Nucleus accumbens (tissue), 56 donors: ENCODE measurements at places on chromosomes 7 and 10.

DNA sequence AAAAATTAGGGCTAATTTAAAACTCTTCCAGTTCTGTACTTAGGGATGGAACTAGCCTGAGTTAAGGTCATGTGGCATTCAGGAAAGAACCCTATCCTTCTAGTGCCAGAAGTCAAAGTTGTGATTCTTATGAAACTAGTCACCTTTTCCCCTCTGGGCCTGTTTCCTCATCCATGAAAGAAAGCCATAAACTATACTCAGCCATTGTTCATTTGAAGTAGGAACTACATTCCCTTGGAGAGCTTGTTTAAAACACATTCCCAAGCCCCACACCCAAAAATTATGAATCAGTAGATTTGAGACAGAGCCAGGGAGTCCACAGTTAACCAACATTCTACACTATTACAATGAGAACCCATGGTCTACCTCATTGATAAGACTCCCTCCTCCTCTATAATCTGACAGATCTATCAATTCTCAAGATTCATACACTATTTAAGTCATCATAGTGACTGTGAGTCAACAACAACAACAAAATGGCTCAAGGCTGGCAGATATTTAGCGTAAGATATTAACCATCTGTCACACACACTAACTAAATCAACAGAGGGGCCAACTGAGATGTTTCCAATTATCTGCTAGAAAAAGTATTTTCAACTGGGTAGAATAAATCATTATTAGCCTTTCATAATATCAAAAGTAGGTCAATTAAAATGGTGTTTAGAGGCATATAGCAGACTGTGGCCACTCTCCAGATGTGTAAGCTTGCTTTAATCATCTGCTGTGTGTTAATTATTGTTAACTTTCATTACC lies 102.3 kb downstream of the SLC25A13 start:
- no peak for DNase-seq

- no peak for DNase-seq
Observed at GRCh38 chr10:31765541-31765940, 163.1 kb downstream of the ARHGAP12 start.

- no peak for DNase-seq
Observed at GRCh38 chr7:82615527-82615926, 171.9 kb upstream of the CACNA2D1 start.

DNA sequence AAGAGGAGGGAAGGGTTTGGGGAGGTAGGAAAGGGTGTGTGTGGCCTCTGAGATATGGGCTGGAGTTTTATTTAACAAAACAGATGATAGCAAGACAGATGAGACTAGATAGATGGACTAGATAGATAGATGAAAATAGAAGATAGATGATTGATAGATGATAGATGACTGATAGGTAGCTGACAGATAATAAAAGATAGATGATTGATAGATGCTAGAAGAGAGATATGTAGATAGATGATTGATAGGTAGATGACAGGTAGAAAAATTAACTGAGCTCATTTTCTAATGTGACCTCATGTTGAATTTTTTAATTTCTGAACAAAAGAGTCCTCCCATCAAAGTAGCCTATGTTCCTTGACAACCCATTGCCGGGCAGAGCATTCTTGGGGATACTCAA lies 116.6 kb upstream of the SFMBT2 start:
- DNase-seq, result no peak

- DNase-seq, result no peak
Observed at GRCh38 chr10:124291001-124291701, 127.6 kb downstream of the OAT start.

DNA sequence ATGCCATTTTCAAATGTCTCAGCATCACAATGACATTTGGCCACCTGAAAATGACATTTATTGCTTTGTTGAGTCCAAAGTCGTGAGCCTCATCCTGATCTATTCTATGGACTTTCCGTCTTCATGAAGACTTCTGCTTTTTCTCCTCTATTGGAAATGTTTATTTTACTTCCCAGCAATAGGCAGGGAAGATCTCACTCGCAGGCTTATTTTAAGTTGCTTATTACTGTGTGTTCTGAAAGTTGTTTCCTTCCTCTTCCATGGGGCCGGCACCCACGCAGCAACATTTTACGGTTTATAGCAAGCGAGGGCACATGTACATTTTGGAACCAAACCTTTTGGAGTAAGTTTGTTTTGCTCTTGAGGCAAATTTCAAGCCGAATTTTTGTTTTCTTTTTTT lies 221.0 kb upstream of the KLF6 start:
- no peak for DNase-seq

GRCh38 chr10:90175161-90175681 lies 473.8 kb downstream of the KIF20B start:
- DNase-seq, result no peak

DNA sequence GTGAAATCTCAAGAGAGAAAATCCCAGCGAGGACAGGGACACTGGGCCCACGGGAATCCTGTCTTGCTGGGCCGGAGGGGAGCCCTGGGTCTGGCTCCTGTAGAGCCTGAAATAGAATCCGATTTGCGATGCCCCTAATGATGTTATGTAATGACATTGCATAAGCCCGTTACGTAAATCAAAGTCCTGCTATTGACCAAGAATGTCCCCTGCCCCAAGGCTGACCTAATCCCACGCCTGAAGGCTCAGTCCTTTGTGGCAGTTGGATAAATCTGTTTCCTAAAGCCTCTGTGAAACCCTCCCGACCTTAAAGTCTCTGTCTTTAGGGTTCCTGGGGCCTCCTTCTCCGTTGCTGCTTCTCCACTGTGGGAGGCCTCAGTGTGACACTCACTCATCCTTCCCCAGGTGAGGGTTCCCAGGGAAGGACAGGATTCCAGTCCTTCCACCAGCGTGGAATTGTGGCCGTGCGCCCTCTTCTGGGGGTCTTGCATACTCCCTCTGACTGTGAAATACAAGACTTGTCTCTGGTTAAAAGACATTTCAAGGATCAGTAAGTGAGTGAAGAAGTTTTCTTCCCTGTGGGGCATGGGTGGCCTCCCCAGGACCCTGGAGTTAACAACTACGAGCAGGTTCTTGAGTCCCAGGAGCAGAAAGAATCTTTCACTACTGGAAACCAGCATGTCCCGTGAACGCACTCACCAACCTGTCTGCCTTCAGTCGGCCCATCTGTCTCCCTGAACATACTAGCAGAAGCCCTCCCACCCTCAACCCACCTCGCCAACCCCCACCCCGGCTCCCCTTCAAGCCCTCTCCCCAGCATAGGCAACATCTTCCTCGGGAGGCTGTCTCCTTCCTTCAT lies 19.8 kb downstream of the ZNF467 start:
- DNase-seq, result no peak

DNA sequence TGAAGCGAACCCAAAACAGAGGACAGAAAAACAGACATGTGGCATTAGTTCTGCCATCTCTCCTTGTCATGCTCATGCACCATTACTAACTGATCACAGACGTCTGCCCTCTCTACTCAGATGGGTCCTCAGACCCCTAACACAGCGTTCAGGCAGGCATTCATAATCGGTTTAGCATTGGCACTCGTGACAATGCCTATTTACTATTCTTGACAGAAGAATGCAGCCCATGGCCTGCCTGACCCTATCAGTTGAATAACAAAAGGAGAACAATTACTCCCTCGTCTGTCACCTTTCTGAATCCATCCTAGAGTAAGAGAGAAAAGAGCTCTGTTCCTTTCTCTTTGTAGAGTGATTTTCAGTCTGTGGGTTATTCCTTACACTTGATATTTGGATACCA lies 194.6 kb upstream of the PHYHIPL start:
- DNase-seq, result no peak

DNA sequence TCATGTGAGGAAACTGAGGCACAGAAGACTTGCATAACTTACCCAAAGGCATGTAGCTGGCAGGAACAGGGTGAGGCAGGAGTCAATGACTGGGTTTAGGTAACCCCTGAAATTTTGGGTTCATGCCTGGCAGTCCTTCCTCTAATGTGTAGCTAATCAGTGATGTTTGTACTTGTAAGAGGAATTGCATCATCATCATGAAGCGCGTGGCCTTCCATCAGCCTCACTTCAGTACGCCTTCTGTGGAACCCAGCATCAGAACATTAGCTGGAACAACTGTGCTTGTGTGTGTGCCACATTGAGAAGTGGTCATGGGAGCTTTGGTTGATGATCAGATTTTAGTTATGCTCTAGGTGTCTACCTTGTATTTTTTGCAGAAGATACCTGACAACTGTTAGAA lies 18.2 kb upstream of the STMP1 start:
- no peak for DNase-seq

GRCh38 chr10:86500846-86501245 lies 20.7 kb downstream of the WAPL start:
- DNase-seq, result no peak

DNA sequence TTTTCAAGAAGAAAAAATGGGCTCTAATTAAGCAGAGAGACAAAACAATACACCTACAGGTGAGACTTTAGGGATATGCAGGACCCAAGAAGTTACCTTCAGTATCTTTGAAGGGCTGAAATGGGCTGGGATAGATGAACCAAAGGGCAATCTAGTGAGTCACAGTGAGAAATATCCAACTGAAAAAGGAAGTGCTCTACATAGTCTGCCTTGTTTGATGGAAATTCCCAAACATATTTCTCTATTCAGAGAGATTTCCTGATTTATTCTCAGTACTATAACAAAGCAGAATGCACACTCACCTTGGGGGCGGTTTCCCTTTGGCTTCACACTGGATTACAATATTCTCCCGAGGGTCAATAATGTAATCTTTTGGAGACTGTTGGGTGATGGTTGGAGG lies 104.1 kb upstream of the LAMB4 start:
- no peak for DNase-seq

GRCh38 chr7:112220877-112221434 lies 14.5 kb downstream of the ZNF277 start:
- DNase-seq, result no peak

DNA sequence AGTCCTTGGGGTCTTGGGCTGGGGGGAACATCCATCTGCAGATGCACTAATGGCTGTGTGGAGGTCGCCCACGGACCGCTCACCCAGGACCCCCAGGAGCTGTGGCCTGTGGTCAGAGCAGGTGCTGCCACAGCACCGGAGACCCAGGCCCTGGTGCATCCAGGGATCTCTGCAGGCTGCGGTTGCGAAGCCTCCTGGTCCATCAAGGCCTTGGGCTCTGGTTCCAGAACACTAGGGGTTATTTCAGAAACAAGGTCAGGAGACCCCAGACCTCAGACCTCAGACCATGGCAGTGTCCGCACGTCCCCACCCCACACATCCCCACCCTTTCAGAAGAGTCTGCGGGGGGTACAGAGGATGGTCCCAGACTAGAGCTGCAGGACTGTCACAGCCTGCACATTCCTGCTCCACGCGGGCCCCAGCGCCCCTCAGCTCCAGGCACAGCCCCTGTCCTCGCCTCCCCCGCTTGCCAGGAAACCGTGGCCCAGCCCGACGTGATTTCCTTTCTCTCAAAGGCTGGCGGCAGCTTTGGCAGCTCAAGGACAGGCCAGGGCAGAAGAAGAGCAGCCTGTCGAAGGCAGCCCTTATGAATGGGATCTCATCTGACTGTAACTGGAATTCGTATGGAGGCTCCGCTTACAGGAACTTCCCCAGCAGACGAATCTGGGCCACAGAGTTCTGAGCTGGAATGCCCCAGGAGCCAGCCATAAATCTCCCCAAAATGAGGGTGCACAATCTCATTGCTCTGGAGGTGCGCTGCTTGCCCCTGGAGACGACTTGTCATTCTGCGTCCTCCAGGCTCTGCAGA lies 136.2 kb upstream of the RET start:
- DNase-seq, result no peak

DNA sequence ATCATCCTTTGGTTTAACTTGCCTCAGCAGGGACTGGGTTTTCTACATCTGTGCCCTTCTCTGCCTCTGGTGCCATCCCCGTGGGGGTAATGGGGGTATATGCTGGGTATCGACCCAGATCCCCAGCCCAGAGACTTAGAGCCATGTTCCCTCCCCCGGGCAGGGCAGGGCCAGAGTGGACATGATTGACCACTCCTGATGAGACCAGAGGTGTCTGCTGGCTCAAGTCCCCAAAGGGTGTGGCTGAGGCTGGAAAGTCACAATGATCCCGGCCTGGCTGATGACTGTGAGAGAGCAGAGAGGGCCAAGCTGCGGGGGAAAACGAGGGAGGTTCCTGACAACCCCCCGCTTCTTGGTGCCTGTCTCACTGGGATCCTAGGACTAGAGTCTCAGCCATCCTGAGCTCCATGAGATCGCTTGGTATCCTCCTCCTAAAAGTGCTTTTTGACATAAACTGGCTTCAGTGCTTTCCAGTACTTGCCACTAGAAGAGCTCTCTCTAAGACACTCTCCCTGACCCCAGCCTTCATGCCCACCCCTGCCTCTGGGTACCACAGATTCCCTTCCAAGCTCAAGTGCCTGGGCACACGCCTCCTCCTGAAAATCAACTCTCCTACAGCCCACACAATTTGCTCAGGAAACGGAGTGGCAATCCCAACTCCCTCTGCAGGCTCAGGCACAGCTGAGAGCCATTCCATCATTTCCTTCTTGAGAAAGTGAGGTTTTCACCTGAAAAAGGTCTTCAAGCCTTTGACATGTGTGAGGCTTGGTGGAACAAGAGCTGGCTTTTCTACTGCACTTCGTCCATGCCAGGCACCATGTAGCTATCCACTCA lies 33.9 kb downstream of the DRGX start:
- no peak for DNase-seq

GRCh38 chr10:119657725-119658124 lies 6.5 kb downstream of the BAG3 start:
- peak; percentile 67 for DNase-seq

DNA sequence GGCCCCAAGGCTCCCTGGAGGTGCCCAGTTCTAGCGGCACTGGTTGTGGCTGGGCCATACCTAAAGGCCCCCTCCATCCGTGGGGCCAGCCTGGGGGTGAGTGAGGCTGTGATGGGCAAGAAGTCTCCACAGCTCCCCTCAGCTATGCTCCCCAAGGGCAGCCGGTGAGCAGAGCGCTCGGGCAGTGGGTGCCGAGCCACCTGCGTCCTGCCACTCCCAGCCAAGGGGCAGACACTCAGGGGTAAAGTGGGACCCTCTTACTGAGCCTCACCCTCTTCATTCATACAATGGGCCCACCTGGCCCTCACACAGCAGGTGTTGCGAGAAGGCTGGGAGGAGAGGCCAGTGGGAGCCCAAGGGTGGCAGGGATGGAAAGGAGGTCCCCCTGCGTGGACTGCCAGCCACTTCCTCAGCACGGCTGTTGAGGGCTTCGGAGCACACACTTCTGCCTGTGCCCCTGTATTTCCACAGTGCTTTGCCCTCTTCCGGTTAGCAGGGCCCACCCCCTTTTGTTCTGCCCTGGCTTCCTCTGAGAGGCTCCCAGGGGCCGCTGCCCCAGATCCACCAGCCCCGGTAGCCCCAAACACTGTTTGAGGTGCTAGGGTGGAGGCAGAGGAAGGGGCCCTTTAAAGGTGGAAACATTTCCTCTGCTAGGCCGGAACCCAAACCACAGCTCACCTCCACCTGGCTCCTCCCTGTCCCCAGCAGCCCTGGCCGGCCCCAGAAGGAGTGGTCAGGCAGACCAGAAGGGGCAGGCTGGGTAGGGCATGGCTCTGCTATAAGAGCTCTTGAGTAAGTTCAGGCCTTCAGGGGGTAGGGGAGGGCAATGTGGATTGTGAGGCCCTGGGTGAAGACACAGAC lies 16.4 kb upstream of the C10orf105 start:
- no peak for DNase-seq
